ENCODE measurements at places on chromosomes 5 and 9. TPM values are rescaled to one million over a fixed set of nuclear protein-coding genes. Genes with fewer than 3 reads are reported as not detected.

The RASEF gene
- total RNA-seq: 8.1 TPM

The CTXN3 gene
- 0.24 TPM for total RNA-seq

The LRRTM2 gene
- 0.20 TPM for total RNA-seq

The MGAT4B gene
- total RNA-seq: 72.1 TPM

The PCDHB11 gene
- total RNA-seq: 0.44 TPM

The KCNT1 gene
- total RNA-seq: not detected

The GMCL2 gene
- not detected for total RNA-seq

The RBM22 gene
- 24.4 TPM for total RNA-seq

The NUDT2 gene
- 19.9 TPM for total RNA-seq

The C1QTNF3 gene
- 1.2 TPM for total RNA-seq

GRCh38 chr5:36722900-36723299 lies 116.5 kb downstream of the SLC1A3 start:
- ATAC-seq: no peak

GRCh38 chr5:172630482-172630881 lies 10.6 kb upstream of the NEURL1B start:
- ATAC-seq: no peak

DNA sequence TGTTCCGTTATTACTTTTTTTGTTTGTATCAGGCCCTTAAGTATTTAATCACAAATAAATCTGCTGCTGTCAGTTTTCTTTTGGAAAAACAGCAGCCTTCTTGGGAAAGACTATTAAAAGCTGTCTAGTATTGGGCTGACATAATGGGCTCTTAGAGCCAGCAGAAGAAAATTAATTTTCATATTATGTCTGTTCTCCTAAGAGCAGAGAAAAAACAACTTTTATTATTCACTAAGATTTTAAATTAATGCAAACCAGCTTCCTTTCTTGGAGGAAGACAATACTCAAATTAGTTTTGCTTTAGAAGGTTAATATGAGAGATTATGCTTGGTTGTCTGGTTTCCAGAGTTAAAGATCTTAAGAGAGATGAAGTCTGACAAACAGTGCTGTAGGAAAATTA lies 30.6 kb upstream of the GARNL3 start:
- ATAC-seq: no peak

DNA sequence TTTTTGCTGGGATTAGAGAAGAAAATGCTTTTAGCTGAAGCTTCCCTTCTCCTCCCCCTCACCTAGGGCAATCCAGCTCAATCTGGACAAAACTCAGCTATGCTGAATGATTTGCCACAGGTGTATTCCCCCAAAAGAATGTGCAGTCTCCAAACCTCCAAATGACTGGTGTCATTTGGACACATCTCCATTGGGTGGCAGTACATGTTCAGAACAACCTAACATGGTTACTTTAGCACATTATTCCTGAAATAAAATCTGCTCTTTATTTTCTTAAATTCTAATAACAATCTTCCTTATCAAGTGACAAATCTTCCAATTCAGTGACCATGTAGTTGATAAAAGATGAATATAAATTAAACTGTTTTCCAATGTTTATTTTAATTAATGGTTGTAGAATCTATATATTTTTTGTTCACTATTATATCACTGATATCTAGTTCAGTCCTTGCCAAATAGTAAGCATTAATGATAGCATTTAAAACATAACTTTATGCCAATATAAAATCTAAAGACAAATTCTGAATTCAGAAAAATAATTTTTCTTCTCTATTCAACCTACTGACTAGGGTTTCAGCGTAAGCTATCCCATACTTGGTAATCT lies 61.3 kb upstream of the MOCS2 start:
- ATAC-seq: peak; percentile 38

- peak; percentile 85 for ATAC-seq
These were observed 639.0 kb downstream of the CCDC171 start for GRCh38 chr9:16191691-16192402.

DNA sequence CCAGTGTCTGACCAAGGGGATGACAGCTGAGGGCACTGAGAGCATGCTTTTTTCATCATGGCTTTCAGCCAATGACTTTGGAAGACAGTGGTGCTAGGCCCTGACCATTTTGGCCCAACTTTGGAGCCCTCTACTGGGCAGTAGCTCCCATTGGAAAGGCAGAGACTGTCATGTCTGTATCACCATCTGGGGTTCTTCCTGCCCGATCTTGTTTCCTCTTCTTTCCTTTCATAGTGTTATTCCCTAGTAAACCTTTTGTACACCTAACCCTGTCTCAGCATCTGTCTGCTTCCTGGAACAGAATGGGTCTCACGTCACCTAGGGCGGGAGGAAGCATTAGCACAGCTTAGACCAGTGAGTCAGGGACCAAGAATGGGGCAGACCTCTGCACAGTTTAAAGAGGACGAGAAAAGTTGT lies 97.4 kb upstream of the MAST4 start:
- peak; percentile 100 for ATAC-seq

GRCh38 chr9:136075134-136075841 lies 19.8 kb downstream of the NACC2 start:
- ATAC-seq: no peak

GRCh38 chr5:78544561-78545201 lies 103.9 kb downstream of the LHFPL2 start:
- no peak for ATAC-seq

- ATAC-seq: peak; percentile 21
These were observed 31.8 kb upstream of the RXRA start for GRCh38 chr9:134294153-134295071.

DNA sequence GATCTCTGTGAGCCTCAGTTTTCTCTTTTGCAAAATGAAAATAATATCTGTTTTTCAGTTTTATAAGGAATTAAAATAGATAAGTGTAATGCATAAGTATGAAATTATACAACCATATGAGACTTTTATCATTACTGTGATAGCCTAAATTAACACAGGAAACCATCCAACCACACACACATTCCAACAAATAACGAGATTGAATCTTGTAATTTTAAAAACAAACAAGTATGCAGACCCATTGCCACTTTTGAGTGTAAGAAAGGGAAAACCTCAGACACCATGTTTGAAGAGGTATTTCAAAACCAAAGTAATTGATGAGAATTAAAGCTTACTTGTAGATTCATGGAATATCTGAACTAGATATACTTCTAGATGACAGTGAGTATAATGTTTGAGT lies 32.0 kb downstream of the XRCC4 start:
- no peak for ATAC-seq

GRCh38 chr9:108727580-108728111 lies 128.1 kb downstream of the ACTL7B start:
- ATAC-seq: no peak

DNA sequence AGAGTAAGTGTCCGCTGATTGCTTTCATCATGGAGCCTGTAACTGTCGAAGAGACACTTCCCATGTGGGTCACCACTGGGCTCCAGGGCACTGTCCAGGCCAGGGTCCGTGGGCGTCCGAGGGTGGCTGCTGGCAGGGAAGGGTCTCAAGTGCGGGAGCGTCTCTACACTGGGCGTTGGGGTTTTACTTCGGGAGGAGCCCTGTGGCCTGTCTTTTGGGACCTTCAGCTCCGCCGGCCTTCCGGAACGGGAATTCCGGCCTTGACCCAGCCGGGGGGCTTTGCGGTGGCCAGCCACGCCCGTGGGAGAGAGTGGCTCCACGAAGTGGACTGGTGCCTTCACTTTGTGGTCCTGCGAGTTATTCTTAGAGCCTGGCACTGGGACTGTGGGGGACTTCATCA lies 86.2 kb downstream of the CAMSAP1 start:
- ATAC-seq: no peak

GRCh38 chr9:33524306-33524947 lies 376 bp downstream of the ANKRD18B start:
- peak; percentile 68 for ATAC-seq

- peak; percentile 73 for ATAC-seq
These were observed 10.3 kb downstream of the CDC37L1 start for GRCh38 chr9:4689687-4690104.

DNA sequence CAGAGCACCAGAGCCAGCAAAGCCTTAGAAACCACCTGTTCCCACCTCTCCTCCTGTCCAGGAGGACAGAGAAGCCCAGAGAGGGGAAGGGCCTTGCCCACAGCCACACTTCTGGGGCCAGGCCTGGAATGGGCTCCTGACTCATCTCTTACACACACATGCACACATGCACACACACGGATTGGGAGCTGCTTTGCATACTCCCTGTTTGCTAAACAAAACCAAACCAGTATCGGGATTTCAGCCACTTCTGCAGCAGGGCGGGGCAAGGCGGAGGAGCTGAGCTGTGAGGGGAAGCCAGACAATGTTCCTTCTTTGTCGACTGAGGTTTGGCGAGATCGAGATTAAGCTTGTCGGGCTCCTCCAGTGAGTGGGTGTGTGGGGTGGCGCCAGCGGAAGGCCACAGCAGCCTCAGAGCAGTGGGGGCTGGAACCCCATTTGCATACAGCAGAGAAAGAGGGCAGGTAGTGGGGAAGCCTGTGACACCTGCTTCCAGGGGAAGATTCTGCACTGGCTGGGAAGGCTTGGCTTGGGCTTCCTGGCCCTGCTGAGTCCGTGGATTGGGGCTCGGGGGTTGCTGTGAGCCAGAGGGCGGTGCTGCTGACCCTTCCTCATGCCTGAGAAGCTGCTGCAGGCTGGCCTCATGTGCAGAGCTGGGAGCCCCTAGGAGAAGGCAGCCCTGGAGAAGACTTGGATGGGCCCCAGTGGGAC lies 16.1 kb downstream of the GFI1B start:
- ATAC-seq: peak; percentile 89

- ATAC-seq: peak; percentile 1
These were observed 2.1 kb downstream of the SH2D3C start for GRCh38 chr9:127776195-127776923.

GRCh38 chr5:172452398-172453205 lies 1.7 kb downstream of the SH3PXD2B start:
- ATAC-seq: peak; percentile 42

GRCh38 chr5:38532165-38532669 lies 24.2 kb downstream of the LIFR start:
- ATAC-seq: no peak

DNA sequence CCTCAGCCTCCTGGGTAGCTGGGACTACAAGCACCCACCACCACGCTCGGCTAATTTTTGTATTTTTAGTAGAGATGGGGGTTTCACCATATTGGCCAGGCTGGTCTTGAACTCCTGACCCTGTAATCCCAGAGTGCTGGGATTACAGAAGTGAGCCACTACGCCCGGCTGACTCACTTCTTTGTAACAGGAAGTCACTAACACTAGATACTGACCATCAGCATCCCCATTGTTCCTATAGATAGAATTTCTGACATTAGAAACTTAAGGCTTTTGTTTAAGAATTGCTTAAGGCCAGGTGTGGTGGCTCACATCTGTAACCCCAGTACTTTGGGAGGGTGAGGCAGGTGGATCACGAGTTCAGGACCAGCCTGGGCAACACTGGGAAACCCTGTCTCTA lies 42.2 kb downstream of the LEAP2 start:
- peak; percentile 57 for ATAC-seq

GRCh38 chr9:102049586-102050246 lies 311.3 kb upstream of the GRIN3A start:
- ATAC-seq: no peak

- no peak for ATAC-seq
These were observed 156.4 kb downstream of the ST8SIA4 start for GRCh38 chr5:100746730-100747129.

Data from esophagus mucosa (tissue), 1 donor.